ENCODE measurements at places on chromosomes 12 and 14. TPM values are rescaled to one million over a fixed set of nuclear protein-coding genes. Genes with fewer than 3 reads are reported as not detected.

DNA sequence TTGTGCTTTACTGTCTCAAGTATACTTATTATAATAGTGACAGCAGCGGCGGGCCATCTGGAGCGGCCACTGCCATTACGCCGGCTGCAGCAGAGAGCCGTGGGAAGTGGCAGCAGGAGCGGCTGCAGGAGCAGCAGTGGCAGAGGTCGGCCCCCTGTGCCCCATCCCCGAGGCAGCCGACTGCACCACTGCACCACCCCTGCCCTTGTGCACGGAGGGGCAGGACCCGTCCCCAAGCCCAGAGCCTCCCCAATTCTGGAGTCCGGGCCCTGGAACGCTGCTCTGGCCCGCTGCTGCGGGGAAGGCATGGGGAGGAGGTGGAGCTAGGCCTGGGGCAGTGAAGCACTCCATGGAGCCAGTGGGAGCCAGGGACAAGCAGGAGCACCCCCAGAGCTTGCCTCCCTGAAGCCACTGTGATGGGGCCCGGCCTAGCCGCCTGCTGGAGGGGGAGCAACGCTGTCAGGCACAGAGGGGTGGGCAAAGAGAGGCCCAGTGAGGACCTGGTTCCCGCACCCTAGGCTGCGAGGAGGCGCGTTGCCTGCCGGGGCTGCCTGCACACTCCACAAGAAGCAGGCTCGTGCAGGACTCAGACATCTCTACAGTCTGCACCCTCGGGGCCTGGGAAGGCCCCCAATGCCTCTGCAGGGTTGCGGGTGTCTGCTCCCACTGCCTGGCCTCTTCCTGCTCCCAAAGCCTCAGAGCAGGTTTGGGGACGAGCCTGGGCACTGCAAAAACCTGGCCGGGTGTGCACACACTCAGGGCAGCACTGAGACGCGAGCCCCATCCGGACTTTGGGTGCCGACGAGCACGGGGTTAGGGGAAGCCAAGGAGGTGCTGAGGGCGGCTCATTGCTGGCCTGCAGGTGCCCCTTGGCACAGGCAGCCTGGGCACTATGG is 74.2 kb upstream of the RASSF8 start:
- no peak for DNase-seq

DNA sequence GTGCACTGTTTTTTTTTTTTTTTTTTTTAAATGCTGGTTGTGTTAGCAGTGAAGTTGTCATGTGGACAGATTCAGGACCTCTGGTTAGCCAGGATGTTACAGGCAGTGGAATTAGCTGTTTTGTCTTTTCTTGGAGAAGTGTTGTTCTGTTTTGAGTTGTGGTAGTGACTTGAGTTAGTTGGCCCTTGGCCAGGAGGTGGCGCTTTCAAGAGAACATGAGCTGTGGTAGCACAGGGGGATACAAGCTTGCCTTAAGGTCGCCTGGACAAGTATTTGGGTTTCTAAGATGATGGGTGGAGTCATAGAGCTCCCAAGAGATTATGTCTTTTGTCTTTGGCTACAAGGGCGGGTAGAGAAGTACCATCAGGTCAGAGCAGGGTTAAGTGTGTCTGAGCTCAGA is 33.3 kb upstream of the CCDC198 start:
- no peak for DNase-seq

- DNase-seq = no peak
Observed at GRCh38 chr12:41293461-41293860, 105.3 kb downstream of the PDZRN4 start.

Gene SLC5A8
- total RNA-seq = not detected

GRCh38 chr14:85241022-85241855 is 288.7 kb upstream of the FLRT2 start:
- DNase-seq = no peak

Gene HSP90AA1
- total RNA-seq = 341 TPM

- peak; percentile 48 for DNase-seq
Observed at GRCh38 chr12:89247541-89247942, 104.8 kb downstream of the DUSP6 start.

GRCh38 chr12:45547132-45547531 is 182.4 kb upstream of the ARID2 start:
- DNase-seq = no peak

GRCh38 chr12:17793854-17794253 is 296.1 kb downstream of the RERGL start:
- DNase-seq = peak; percentile 46

- DNase-seq = no peak
Observed at GRCh38 chr14:90398315-90398839, 1.5 kb downstream of the CALM1 start.

DNA sequence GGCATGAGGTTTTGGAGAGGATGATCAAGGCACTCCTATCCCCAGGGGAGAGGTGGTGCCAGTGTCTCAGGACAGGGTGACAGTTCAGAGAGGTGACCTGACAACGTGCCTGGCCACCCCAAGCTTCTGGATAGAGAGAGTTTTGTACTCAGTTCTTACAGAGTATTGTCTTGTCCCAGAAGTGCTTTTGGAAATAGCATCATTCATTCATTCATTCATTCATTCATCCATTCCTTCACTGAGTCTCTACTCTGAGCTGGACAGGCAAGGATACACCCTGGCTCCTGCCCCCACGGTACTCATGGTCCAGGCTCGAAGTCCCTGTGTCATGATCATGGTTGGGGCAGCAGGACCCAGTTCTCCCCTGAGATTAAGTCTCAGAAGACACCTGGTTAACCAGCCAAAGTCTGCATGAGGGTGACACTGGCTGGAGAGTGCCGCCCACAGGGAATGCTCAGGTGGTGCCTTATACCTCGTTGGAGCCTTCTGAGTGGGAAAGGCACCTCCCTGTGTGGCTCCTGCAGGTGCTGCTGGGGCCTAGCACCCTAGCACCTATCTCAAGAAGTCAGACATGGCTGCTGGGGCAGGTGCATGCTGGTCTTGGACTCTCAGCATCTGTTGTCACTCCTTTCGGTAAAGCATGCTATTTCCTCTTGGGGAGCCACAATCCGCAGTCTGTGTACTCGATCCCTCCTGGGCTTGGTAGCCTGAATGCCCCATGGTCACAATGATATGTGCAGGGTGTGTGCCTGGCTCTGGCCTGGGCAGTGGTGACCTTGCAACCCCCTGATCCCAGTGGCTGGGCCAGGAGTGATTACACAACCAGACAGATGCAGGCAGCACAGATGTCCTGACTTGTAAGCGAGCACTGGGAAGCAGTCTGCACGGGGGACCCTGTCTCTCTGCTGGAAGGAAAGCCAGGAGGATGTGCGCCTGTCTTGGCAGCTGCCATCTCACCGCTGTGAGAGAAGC is 57.8 kb downstream of the C14orf132 start:
- no peak for DNase-seq

Gene LALBA
- not detected for total RNA-seq

- DNase-seq = peak; percentile 39
Observed at GRCh38 chr12:53869500-53869899, 69.1 kb upstream of the HOXC13 start.

DNA sequence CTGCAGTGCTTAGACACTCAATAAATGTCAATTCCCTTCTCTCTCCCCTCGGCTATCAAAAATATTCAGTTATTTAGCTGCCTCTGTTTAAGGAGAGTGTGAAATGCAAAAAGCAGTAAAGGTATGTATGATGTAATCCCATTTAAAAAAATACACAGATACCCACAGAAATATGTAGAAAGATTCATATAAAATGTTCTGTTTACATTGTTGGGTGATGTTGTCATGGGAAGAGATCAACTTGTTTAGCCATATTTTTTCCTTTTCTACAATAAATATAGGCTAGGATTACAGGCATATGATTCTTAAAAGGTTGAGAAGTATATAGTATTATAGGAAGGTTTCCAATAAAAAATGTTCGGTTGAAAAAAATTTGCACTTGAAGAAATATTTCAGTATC is 7.8 kb downstream of the PPP2R3C start:
- no peak for DNase-seq

Gene CBLN3
- 0.35 TPM for total RNA-seq

DNA sequence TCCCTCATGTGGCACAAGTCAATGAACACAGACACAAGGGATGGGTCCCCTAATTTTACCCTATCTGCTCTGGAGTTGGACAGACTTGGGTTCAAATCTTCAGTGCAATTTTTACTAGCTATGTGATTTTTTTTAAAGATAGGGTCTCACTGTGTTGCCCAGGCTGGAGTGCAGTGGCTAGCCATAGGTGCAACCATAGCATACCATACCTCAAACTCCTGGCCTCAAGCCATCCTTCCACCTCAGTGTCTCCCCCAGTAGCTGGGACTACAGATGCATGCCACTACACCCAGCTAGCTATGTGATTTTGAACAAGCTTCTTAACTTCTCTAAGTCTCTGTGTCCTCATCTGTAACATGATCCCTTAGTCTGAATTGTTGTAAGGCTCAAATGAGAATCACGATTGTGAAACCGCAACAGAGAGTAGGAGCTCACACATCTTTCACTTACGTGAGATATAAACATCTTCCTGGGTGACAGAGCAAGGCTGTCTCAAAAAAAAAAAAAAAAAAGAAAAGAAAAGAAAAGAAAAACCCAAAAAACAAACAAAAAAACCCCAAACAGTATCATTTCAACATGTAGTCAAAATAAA is 4.7 kb downstream of the CALCOCO1 start:
- DNase-seq = no peak

DNA sequence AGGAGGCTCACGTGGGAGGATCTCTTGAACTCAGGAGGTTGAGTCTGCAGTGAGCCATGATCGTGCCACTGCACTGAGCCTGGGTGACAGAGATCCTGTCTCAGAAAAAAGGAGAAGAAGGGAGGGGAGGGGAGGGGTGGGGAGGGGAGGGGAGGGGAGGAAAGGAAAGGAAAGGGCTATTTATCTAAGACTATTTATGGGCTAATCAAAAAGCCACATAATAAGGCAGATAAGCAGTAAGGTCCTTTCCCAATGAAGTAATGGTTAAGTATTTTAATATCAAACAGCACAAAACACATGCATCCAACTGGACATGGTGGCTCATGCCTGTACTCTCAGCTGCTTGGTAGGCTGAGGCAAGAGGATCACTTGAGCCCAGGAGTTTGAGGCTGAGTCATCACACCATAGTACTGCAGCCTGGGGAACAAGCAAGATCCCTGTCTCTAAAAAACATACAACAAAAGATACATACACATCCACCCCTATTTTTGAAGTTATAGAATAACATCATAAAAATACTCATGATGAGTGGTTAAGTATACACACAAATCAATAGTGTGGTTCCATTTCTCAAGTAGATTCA is 9.7 kb downstream of the PAWR start:
- peak; percentile 66 for DNase-seq

- DNase-seq = no peak
Observed at GRCh38 chr14:36021591-36022320, 154.8 kb downstream of the PTCSC3 start.

Gene PPHLN1
- total RNA-seq = 66.2 TPM
